ENCODE measurements at places on chromosomes 6 and 20.

GRCh38 chr20:37299718-37300528 lies 10.5 kb downstream of the MANBAL start:
- DNase-seq = no peak

- no peak for DNase-seq
Observed at GRCh38 chr6:158772172-158772571, 47.0 kb downstream of the EZR start.

DNA sequence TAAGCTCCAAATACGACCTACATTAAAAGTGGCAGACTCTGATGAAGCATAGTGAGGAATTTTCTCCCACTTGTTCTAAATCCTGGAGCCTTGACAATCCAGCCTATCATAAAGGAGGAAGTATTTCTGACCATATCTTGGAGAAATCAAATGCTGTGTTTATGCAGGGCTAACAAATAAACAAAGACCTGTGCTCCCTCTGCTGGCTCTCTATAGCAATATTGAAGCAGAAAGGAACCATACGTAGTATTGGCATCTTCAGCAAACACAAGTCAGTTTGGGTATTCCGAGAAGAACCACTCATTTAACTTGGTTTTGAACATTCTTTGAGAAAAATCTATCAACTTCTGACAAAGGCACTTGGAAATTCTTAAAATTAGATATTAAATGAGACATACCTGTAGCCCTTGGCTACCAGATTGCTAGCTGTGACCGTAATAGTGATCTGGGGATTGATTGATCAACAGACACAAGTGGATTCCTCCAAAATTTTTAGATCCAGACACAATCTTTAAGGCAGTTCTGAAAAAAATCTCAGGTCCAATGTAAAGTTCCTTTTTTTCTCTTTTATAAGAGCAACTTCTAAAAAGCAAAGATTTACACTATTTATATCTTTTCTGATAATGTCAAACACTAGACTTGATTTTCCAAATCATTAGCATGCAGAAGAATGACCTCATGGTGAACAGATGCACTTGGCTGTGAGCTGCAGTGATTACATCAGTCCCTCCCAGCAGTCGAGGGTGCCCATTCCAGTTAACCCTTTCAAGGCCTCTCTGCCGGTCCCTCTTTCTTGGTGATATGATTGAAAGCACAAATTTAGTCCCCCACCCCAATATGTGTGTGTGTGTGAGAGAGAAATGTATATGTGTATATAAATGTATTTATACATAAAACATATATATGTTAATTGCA lies 40.2 kb downstream of the INSM1 start:
- DNase-seq = peak; percentile 22

DNA sequence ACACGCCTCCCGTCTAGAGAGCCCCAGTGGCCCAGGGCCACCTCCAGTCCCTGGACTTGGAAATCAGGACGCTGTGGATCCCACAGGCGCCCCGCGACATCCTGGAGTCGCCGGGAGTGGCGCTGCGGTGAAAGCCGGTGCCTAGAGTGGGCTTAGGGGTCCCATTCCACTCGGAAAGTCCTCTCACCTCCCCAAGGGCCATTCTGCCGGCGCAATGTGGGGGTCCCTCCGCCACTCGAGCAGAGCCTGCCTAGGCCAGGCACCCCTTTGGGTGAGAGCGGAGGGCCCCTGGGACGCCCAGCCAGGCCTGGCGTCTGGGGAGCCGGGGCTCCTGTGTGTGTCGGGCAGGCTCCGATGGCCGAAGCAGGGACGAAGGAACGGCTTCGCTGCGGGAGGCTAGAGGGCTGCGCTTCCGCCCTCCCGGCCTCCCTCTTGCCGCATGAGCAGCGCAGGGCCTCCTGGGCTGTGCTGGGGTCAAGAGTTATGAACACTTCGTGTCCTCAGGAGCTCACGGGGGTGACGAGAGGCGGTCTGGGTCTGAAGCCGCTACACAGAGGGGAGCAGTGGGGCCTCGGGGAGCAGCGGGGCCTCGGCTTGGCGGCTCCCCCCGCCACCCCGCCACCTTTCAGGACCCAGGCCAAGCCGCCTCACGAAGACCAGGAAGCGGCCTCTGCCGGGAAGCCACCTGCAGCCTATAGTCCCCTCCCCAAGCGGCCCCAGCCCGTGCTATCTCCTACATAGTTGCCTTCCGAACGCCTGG lies 13.6 kb downstream of the POU3F2 start:
- no peak for DNase-seq

GRCh38 chr20:57698867-57699275 lies 10.9 kb downstream of the PMEPA1 start:
- no peak for DNase-seq

DNA sequence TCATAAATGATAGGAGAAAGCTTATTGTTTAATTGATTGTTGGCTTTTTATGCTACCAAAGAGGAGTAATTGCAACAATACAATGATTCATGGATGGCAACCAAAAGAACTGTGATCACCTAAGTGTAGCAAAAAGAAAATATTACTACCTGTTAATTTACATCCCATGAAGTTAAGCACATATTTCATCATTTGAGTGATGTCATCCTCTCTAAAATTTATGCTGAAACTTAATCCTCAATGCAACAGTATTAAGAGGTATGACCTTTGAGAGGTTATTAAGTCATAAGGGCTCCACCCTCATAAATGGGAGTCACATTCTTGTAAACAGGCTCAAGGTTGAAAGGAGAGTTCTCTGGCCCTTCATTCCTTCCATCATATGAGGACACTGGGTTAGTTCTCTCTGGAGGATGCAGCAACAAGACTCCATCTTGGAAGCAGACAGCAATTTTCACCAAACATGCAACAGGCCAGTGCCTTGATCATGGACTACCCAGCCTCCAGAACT lies 190.6 kb upstream of the GRIK2 start:
- DNase-seq = no peak

DNA sequence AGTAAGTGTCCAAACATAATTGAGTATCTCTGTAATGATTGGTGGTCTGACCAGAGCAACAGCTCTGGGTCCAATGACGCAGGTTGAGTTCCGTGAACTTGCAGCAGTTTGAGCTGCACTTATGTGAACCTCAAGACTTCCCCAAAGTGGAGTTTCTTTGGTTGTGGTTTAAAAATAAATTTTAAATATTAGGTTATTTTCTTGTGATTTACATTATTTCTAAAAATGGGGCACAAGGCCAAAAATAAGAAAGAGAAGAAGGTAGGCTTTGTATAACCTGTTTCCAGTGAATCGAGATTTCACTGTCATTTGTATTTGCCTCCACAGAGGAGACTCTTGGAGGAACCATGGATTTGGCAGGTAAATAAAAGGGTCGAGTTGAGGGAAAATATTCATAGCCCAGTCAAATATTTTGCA lies 166.4 kb upstream of the ZNF217 start:
- DNase-seq = no peak

DNA sequence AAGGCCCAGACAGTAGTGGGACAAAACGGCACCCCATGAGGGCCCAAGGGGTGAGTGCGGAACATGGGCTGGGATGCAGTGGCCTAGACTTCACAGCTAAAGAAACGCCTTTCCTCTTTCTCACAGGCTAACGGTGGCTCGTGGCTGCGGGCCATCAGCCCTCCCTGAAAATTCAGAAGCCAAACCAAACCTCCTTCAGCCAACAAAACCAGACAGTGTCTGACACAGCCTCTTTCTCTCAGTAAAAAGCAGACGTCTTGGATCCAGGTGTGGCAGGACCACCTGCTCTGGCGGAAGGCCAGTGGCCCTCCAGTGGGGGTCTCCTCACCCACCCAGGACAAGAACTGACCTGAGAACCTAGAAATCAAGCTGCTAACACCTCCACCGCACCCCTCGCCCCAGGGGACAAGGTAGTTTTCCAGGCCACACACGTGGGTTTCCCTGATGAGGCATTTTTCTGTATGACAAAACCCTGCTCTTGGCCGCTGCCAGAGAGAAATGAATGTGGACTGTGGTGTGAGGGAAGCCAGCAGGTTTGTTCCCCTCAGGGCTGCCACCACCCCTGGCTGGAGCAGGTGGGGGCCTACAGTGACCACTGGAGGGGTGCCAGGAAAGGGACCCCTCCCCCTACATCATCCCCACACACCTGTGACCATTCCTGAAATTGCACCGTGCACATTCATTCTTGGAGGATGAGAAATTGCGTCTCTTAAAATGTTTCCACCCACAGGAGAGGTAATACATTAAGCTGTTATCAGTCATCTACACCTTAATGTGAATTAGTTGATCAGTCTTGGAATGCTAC lies 76.8 kb upstream of the PIM1 start:
- DNase-seq = no peak

- DNase-seq = no peak
Observed at GRCh38 chr6:146551545-146551944, 7.9 kb downstream of the RAB32 start.

- DNase-seq = no peak
Observed at GRCh38 chr6:119590066-119590465, 240.5 kb upstream of the MAN1A1 start.

DNA sequence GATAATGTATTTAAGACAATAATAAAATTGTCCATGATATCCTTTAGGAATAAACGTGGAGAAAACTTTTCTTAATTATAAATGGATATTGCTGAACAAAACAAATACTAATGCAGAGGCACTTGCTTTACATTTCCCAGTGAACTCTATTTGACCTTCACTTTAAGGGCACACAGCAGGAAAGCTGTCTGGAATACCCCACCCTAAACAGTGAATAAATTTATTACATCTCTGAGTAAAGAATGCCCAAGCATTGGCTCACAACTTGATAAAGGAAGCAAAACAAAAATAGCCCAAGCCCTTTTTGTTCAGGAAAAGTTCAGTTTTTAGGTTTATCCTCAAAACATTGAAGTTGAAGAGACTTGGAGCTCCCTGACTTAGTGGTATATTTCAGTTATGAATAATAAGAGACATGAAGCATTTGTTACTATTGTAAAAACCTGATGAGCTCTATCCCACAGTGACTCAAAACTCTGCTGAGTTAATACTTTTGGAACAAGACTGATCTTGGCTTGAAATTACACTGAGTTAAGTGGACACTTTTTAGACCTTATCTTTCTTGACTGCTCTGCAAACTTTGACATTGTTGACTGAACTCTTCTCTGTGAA lies 353.9 kb downstream of the BCKDHB start:
- DNase-seq = no peak

GRCh38 chr20:19734811-19735210 lies 23.2 kb upstream of the RIN2 start:
- no peak for DNase-seq

GRCh38 chr6:11493974-11494373 lies 43.6 kb upstream of the TMEM170B start:
- DNase-seq = no peak

- no peak for DNase-seq
Observed at GRCh38 chr6:140784573-140784972, 1348.2 kb upstream of the GJE1 start.

Data from NCI-H1092 (cell line).